ENCODE measurements at places on chromosomes 1 and 21.

GRCh38 chr1:179925302-179925701 lies 29.3 kb upstream of the CEP350 start:
- DNase-seq, result no peak

- DNase-seq, result peak; percentile 92
Measured at GRCh38 chr1:146036965-146037646, 15.6 kb upstream of the HJV start.

DNA sequence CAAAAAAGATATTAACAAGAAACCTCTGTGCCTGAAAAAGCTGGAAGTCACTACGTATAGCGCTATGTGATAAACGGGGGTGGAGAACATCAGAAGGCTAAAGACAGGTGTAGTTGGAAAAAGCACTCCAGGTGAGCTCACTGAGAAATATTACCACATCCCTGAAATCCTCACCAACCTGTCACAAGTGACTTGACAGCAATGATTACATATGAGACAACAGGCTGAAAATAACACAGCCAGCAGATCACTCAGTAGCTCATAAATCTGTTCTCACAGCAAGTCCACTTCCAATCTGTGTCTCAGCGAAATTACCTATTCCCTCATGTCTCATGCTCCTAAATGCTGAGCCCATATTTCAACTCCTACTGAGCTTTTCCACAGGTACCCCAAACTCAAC lies 120.5 kb downstream of the UBR4 start:
- no peak for DNase-seq

GRCh38 chr1:22615886-22616285 lies 20.5 kb upstream of the C1QA start:
- DNase-seq, result no peak

- DNase-seq, result peak; percentile 16
Measured at GRCh38 chr1:243799908-243800307, 50.1 kb downstream of the AKT3 start.

GRCh38 chr21:25961042-25961441 lies 209.5 kb downstream of the APP start:
- DNase-seq, result no peak

DNA sequence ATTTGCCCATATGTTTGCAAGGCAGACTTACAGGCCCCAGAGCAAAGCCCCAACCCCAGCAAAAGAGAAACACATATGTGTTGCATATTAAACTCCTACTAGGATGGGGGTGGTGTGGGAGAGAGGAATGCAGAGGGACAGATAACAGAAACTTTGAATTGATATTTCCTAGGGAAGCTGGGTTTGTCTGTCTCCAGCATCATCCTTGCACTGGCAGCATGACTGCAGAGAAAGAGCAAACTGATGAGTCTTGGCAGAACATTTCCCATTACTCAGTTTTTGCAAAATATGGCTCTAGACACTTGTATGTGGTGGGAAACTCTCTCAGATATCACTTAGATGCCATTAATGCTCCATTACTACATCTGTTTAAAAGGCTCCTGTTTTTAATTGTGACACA lies 43.8 kb upstream of the MARK1 start:
- no peak for DNase-seq

- DNase-seq, result no peak
Measured at GRCh38 chr1:225581186-225581585, 71.7 kb downstream of the ENAH start.

DNA sequence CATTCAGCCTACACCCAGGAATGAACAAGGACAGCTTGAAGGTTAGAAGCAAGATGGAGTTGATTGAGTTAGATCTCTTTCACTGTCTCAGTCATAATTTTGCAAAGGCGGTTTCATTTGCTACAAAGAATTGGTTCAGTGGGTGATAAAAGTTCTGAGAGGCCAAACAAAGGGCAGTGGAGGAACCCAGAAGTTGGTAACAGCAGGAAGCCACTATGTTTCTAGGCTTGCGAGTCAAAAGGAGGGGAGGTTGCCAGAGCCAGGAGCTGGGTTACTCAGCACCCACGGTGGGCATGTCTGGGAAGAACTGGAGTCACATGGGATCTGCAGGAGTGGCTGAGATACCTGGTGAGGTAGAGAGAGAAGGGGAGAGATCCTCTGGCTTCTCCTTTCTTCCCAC lies 64.2 kb upstream of the MRPS6 start:
- no peak for DNase-seq

- DNase-seq, result peak; percentile 39
Measured at GRCh38 chr1:82185084-82185483, 384.4 kb downstream of the ADGRL2 start.

DNA sequence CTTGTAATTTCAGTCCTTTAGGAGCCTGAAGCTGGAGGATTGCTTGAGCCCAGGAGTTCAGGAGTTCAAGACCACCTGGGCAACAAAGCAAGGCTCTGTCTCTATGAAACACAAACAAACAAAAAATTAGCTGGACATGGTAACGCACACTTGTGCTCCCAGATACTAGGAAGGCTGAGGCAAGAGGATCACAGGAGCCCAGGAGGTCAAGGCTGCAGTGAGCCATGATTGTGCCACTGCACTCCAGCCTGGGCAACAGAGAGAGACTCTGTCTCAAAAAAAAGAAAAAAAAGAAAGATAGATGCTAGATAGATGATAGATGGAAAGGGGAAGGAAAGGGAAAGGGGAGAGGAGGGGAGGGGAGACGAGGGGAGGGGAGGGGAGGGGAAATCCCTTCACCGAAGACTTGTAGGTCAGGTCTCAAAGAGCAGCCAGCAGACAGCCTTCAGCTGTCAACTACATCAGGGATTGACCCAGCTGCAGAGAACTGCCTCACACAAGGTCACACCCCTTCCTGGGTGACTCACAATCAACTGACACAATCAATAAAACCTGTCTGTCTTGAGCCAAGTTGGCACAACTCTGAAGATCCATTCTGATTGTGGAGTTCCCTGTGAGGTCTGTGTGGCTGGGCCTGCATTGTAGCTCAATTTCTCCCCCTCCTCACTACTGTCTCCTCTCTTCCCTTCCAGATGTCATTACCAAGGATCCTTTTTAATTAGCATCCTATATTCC lies 200.6 kb downstream of the RGS7 start:
- peak; percentile 11 for DNase-seq

GRCh38 chr1:173914366-173914871 lies 2.7 kb downstream of the SERPINC1 start:
- DNase-seq, result no peak

GRCh38 chr1:23020706-23021405 lies 1.6 kb downstream of the KDM1A start:
- no peak for DNase-seq

DNA sequence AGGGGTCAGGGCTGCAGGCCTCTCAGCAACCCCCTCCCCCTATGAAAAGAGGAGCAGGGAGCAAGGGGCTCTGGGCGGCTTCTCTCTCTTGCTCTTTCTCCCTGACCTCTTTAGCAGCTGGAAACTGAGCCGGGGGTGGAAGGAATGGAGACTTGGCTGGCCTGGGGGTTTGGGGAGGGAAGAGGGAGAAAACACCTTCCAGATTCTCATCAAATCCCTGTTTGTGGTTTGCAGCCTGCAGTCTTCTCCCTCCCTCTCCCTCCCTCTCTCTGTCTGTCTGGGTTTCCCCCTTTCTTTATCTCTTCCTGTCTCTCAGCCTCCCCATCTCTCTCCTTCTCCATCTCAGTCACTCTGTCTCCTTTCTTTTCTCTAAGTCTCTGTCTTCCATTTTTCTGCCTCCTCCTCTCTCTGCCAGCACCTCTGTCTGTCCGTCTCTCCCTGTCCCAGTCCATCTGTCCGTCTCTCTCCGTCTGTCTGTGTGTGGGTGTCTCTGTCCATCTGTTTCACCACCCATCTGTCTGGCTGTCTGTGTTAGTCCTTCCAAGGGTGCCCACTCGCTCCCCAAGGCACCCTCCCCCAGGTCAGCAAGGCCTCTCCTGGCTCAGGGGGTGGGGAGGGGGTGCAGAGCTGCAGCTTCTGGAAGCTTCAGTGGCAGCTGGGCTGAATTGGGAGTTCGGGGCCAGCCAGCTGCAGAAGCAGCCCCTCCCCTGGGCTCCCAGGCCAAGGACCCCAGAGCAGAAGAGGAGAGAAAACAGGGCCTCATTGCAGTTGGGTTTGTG lies 6.2 kb downstream of the AHDC1 start:
- DNase-seq, result peak; percentile 69

GRCh38 chr1:86517336-86517735 lies 29.5 kb upstream of the CLCA4 start:
- no peak for DNase-seq

All from fibroblast of upper back skin (primary cell).